ENCODE measurements at places on chromosomes 3 and 15. TPM values are rescaled to one million over a fixed set of nuclear protein-coding genes. Genes with fewer than 3 reads are reported as not detected.

CHAC1 gene
- polyA plus RNA-seq: 4.2 TPM

DNA sequence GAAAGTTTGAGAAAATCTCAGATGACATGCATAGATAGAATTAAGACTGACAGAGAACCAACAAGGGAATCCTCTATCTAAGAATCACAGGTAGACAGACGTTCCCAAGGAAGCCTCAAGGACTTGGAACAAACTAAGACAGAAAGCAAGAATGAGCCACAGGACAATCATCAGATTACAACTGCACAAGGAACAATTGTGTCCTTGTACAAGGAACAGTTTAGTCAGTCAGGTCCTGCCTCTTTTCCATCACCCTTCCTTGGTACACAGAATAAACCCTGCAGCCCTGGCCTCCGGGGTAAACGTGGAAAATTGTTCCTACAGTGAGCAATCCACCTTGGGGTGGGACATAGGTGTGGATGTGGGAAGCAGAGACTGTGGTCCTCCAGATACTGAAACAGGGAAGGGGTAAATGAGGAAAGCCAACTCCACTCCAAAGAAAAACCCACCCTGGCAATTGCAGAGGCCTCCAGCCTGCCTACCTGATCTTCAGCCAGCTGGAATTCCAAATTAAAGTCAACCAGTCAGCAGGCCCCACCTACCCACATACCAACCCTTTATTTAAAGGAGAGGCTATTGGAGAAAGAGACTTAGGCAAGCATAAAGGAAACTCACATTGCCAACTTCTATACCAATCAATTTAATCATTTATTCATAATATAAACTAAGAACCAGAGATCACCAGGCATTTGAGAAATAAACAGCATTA, 73.4 kb downstream of the ULK4 start:
- no peak for DNase-seq

DNA sequence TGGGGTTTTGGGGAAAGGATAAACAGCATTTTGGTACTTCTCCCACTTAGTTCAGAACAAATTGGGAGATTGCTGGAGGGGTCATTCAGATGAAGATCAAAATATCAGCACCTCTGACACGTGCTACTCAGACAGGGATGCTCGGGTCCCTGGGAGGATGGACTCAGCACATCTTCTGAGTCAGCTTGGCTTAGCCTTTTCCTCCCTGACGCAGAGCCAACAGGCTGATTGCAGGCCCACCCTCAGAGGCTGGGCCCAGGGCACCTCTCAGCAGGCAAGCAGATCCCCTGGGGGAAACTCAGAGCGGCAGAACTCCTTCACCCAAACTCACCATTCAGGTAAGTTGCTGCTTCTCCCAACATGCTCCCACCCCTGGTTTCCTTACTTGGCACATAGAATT, 304.9 kb downstream of the TLE3 start:
- DNase-seq: no peak

DNA sequence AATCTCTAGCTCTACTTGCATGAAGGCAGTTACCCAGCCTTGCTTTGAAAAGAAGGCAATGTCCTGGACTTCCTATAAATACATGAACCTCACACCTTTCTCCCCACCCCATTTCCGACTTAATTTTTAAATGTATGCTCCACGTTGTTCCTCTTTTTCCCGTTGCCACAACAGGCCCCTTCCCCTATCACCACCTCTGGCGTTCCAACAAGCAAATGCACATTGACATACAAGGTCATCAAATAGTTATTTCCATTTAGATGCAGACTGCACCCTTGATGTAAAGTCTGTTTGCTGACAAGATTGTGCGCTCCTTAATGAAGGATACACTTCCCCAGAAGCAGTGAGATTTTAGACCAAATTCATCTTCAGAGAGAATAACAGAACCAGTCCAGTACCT, 260.7 kb upstream of the UMPS start:
- no peak for DNase-seq

- DNase-seq: no peak
Measured at GRCh38 chr15:40381818-40382529, 547 bp upstream of the KNSTRN start.

- no peak for DNase-seq
Measured at GRCh38 chr3:159417761-159418160, 570.9 kb upstream of the IL12A start.

DNA sequence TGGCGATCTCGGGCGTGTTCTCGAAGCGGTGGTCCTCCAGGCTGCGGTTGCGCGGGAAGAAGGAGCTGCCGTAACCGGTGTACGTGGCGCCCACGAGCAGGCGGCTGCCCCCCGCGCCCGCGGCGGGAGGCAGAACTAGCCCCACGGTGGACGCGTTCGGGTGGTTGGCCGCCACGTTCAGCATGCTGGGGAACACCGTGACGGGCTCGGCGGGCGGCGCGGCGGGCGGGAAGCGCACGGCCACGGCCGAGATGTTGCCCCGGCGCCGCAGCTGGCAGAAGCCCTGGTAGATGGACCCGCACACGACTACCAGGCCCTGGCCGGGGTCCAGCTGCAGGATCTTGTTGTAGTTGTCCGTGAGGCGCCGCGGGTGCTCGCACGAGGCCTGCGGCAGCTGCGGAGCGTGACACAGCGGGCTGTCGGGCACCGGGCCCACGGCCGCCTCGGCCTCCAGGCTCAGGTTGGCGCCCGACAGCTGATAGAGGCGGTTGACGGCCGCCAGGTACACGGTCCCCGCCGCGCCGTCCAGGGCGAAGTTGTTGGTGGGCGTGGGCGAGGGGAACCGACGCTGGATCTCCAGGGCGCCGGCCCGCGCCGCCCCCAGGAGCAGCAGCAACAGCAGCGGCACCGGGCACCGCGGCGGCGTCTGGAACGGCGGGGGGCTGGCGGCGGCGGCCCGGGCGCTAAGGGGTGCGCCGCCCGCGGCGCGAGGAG, 397 bp downstream of the PLXND1 start:
- DNase-seq: no peak

HHATL gene
- not detected for polyA plus RNA-seq

DNA sequence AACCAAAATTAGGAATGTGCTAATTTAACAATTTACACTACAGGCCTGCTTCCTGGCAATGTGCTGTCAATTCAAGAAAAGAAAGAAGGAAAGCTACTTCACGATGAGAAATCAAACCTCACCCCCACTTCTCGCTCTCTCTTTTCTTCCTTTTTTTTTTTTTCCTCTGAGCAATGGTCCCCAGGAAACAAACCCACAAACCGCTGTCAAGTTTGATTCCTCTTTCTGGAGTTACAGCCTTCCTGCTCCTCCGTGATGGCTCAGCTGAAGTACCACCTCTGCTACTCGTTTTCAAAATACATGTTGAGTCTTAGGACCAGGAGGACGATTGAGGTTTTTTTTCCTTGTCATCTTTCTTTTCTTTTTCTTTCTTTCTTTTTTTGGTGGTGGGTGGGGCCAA, 3.4 kb upstream of the TRIM71 start:
- no peak for DNase-seq

CPN2 gene
- polyA plus RNA-seq: not detected

DNA sequence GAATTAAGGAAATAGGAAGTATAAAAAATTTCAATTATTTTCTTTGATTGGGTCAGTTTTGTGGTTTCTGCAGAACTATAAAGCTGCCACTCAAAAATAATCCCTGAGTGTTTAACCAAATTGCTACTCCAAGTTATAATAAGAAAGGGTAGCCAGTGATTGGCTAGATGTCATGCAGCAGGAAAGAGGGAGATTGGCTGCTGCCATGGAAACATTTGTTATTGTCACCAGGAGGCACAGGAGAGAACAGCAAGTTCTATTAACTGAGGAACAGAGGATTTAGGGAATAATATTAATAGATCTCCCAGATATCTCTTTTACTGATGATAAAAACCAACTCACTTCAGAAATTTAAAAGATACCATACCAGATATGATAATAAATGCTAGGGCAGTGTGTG, 42.6 kb downstream of the CLDN1 start:
- no peak for DNase-seq

GRCh38 chr3:72301779-72302178, 516.8 kb upstream of the PROK2 start:
- no peak for DNase-seq

TRA2B gene
- 291 TPM for polyA plus RNA-seq

PLA2G4E gene
- not detected for polyA plus RNA-seq

GRCh38 chr3:57434041-57434440, 110.1 kb downstream of the DNAH12 start:
- no peak for DNase-seq

DNA sequence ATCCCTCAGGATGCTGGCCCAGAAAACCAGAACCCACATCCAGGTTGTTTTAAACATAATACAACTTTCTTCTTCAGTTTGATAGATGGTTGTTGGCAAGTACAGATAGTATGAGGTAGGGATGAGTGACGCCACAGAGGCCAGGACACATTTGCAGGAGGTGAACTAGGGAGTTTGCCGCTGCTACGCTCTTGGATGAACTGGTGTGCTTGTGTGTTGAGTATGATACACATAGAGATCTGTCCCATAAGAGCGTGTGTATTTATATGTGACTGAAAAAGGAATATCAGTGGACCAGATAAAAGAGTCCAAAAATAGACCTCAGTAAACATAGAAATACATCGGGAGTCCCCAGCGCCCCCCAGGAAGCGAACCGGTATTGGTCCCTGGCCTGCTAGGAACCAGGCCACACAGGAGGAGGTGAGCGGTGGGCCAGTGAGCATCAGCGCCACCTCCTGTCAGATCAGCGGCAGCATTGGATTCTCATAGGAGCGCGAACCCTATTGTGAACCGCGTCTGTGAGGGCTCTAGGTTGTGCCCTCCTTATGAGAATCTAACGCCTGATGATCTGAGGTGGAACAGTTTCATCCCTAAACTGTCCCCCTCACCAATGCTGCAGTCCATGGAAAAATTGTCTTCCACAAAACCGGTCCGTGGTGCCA, 98.1 kb downstream of the LRRK1 start:
- DNase-seq: no peak

GRCh38 chr15:100861511-100861991, 18.1 kb upstream of the ALDH1A3 start:
- no peak for DNase-seq

HRG gene
- not detected for polyA plus RNA-seq

DNA sequence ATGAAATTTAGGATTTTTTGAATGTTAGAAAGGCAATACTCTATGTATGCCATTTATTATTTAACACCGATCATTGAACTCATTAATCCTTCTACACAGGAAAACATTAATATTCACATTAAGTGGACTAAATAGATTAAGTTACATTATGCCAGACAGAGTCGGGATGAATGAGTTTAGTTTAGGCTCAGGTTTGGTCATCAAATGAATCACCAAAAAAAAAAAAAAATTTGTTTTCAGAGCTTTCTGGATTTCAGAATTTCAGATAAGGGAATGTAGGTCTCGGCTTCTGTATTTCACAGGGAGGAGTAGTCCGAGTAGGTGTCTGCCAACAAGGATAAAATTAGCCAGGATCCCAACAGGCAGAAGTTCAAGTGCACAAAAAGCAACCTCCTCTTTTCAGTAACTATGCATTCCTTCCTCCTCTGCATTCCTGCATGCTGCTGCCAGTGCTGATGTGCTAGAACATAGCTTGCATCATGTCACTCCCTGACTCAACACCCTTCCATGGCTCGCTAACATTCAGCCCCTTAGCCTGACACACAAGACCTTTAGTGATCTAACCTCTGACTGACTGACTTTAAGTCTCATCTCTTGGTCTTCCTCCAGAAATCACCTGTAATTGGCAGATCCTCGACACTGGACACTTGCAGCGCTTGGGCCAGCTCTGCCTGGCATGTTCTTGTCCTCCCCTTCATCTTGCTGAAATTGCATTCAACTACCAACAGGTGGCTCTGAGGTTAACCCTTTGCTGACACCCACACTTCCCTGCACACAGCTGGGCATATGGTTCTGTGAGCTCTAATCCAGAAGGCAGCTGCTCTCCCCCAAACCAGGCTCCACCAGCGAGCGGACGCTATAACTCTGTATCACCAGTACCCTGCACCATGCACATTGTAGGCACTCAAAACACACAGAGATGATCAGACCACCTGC, 145.4 kb upstream of the PROK2 start:
- no peak for DNase-seq

DNA sequence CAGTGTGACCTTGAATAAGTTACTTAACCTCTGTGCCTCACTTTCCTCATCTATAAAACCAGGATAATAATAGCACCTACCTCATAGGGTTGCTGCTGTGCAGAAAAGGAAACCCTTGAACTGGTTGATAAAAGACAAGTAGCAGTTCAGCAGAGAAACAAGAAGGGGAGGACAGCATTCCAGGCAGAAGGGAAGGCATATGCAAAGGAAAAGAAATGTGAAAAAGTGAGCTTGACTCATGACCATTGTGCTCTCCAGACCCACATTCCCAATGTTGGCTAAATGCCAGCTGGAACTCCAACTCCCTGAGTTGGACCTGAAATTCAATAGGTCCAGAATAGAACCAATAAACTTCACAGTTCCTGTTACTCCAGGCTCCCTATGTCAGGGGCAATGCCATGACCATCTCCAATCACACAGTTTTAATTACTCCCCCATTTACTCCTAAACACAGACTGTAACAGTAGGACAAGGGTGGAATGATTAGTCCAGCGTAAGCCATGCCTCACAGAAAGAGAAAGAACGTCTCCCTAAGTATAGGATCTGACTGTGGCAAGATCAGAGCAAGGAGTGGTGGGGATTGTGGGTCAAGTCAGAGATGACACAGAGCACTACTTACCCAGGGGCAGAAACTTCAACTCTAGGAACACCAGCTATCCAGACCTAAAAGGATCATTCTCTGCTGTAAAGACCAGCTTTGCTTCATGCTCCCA, 26.9 kb downstream of the PRKAR2A start:
- DNase-seq: no peak

- no peak for DNase-seq
Measured at GRCh38 chr3:43144761-43145490, 39.0 kb upstream of the POMGNT2 start.

TRH gene
- polyA plus RNA-seq: not detected

DNA sequence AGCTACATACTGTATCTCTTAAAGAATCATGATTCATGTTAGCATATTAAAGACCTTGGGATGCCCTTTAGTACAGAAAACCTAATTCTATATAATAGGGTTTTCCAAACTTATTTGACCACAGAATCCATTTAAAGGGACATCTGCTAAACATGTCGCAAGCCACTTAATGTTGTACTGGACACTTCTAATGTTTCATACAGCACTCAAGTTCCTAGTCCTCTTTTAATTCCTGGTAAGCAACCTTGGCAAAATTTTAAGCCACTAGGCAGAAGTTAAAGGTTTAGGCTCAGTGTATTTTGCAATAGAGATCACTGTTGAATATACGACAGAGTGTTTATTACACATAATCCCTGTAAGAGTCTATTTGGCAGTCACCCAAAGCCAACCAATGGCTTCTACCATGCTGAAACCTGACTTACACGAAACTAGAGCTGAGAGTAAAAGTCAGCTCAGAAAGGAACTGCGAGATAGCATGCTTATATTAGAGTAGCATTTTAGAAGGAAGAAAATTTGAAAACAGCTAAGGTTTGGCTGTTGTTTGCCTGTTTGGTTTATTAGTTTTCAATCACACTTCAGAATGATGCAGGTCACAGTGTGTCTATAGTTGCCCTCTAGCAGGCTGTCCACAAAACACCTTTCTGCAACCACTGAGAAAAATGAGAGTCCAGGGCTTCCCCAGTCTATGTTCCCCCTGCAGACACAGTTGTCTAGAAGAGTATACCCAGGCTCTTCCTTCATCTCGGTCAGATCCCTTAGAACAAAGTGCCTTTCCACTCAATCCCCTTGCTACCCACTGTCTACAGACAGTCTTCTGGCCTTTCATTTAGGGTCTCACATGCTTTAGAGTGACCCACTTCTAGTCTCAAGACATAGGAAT, 104.4 kb downstream of the FMN1 start:
- DNase-seq: no peak

PARP6 gene
- 22.0 TPM for polyA plus RNA-seq

GRCh38 chr3:140216249-140216648, 281.3 kb downstream of the CLSTN2 start:
- no peak for DNase-seq

Measured in GM12878 (cell line).